Activated CD8-positive, alpha-beta memory T cell treated with anti-CD3 and anti-CD28 coated beads, Interleukin-2, amount 10 ng/mL, durations not matched to agents 7 days and 5 days (primary cell): ENCODE measurements at places on chromosomes 16 and 17. TPM values are rescaled to one million over a fixed set of nuclear protein-coding genes. Genes with fewer than 3 reads are reported as not detected.

The LUC7L gene
- total RNA-seq = 60.0 TPM

The TPSB2 gene
- not detected for total RNA-seq

The MRPS7 gene
- 49.5 TPM for total RNA-seq

The EPN2 gene
- total RNA-seq = 2.9 TPM

The STH gene
- total RNA-seq = not detected

The TMEM107 gene
- total RNA-seq = 61.0 TPM

The GP1BA gene
- total RNA-seq = not detected

The TLCD3B gene
- 6.5 TPM for total RNA-seq

The INCA1 gene
- total RNA-seq = 0.23 TPM

The MNT gene
- total RNA-seq = 31.9 TPM

The GPR139 gene
- not detected for total RNA-seq

The OR1F1 gene
- not detected for total RNA-seq

The CES5A gene
- not detected for total RNA-seq

The GRAP gene
- total RNA-seq = 10.4 TPM

The LHX1 gene
- 0.66 TPM for total RNA-seq

The CTRB1 gene
- total RNA-seq = not detected

The MMP25 gene
- 88.3 TPM for total RNA-seq

The RNF43 gene
- 0.52 TPM for total RNA-seq

The OSGIN1 gene
- 0.21 TPM for total RNA-seq

The SLC47A1 gene
- 0.19 TPM for total RNA-seq

The CTRL gene
- total RNA-seq = 6.7 TPM

The ITGAX gene
- total RNA-seq = 56.8 TPM

The KRT39 gene
- not detected for total RNA-seq

The EFNB3 gene
- total RNA-seq = not detected

The SCGB1C2 gene
- not detected for total RNA-seq

The LITAFD gene
- not detected for total RNA-seq

The KRTAP16-1 gene
- not detected for total RNA-seq

The KRT34 gene
- not detected for total RNA-seq

The CDH11 gene
- total RNA-seq = not detected

The UMOD gene
- total RNA-seq = not detected

The CDRT15 gene
- total RNA-seq = not detected

The KRTAP9-8 gene
- not detected for total RNA-seq

The MEAK7 gene
- 37.9 TPM for total RNA-seq

The MFAP4 gene
- not detected for total RNA-seq

The ARHGAP23 gene
- total RNA-seq = 0.40 TPM

The HS3ST6 gene
- total RNA-seq = not detected

The TNFSF12 gene
- 52.8 TPM for total RNA-seq

The RUNDC3A gene
- total RNA-seq = not detected

The FGF11 gene
- 4.1 TPM for total RNA-seq

The SNN gene
- 3.0 TPM for total RNA-seq

The SLFN13 gene
- 70.5 TPM for total RNA-seq

The CCL1 gene
- 25.6 TPM for total RNA-seq

The KRTAP4-6 gene
- total RNA-seq = not detected

The C17orf50 gene
- not detected for total RNA-seq

The MYH8 gene
- not detected for total RNA-seq

The CCR7 gene
- 43.5 TPM for total RNA-seq

The CHST4 gene
- not detected for total RNA-seq

The PROCA1 gene
- 6.1 TPM for total RNA-seq

The MPHOSPH6 gene
- 26.1 TPM for total RNA-seq

The KRT33B gene
- not detected for total RNA-seq

The MYH2 gene
- not detected for total RNA-seq

The KRTAP2-1 gene
- total RNA-seq = not detected

The RAB37 gene
- 51.7 TPM for total RNA-seq

The CCDC154 gene
- 2.9 TPM for total RNA-seq

The ASGR1 gene
- total RNA-seq = 0.35 TPM

The SNX20 gene
- 72.1 TPM for total RNA-seq

The HYDIN gene
- total RNA-seq = not detected

The PRSS22 gene
- total RNA-seq = not detected

The COX6A2 gene
- total RNA-seq = not detected
